Memory B cell (primary cell): ENCODE measurements at places on chromosomes 2 and 18.

- DNase-seq, result no peak
- peak overlapping the region; percentile 97 for H3K27ac ChIP-seq
- H3K4me3 ChIP-seq, result peak overlapping the region; percentile 99
- peaks cover 14% of the 10 kb centered on the region for H3K4me1 ChIP-seq
- H3K36me3 ChIP-seq, result peaks cover 2% of the 10 kb centered on the region
Observed at GRCh38 chr18:13138420-13139139, 80.0 kb upstream of the LDLRAD4 start.

DNA sequence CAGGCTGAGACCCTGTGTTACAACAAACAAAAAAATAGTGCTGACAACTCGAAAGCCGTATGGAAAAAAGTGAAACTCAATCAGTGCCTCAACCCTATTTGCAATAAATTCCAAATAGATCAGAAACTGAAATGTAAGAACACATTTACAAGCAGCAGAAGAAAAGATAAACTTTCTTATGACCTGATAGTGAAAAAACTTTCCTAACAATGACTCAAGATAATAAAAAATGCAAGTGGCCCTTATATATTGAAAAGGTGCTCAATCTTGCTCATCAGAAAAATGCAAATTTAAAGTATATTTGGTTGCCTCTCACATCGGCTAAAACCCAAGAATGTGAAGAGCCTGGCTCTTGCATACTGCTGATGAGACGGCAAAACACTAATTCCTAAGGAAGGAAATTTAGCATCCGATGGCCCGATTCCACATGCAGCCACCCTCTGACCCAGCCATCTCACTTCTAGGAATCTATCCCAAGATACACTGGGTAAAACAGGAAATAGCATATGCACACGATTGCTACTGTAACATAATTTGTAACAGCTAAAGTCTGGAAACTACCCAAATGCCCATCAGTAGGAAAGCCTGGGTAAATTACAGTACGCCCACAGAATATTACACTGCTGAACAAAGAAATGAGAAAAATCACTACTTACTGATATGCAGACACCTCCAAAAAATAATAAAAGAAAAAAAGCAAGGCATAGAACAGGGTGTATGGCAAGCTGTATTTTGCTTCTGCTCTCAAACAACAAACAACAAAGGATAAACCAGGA lies 56.8 kb downstream of the HDLBP start:
- H3K27me3 ChIP-seq, result no peaks in the 10 kb centered on the region
- H3K4me1 ChIP-seq, result no peaks in the 10 kb centered on the region

DNA sequence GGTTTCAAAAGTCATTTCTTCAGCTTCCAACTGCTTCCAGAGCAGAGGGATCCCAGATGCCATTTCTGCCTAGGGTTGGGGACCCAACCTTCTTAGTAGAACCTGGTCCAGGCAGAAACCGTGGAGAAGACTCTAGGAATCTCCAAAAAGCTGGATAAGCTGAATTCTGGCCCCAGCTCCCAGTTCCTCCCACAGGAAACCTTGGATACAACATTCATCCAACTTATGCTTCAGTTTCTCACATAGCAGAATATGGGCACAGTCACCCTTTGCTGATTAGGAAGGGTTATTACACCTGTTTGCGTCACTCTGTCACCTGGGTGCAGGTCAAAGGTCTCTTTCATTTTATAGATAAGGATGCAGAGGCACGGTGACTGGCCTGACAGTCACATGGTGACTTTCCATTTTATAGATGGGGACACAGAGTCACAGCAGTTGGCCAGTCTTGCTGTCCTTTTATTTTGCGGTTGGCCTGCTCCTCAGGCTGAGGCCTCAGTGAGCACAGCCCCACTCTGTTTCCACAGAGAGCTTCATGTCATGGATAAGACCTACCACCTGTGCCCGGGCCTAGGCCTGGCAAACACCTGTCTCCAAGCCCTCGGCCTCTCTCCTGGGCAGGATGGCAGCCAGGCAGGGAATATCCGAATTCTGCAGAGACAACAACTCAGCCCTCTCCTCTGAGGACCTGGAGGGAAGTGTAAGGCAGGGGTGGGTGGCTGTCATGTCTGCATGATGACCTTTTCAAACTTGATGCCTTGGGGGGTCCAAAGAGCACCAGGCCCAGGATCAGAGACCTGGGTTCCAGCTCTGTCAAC lies 148.8 kb downstream of the SMAD7 start:
- peaks cover 26% of the 10 kb centered on the region for H3K4me1 ChIP-seq
- no peak overlapping the region for H3K4me3 ChIP-seq
- H3K27ac ChIP-seq, result peak overlapping the region; percentile 25
- H3K27me3 ChIP-seq, result no peaks in the 10 kb centered on the region
- no peak for DNase-seq

- H3K27ac ChIP-seq, result no peak overlapping the region
- peaks cover 10% of the 10 kb centered on the region for H3K4me1 ChIP-seq
- no peaks in the 10 kb centered on the region for H3K36me3 ChIP-seq
- H3K4me3 ChIP-seq, result no peak overlapping the region
Observed at GRCh38 chr2:66576311-66576560, 141.3 kb downstream of the MEIS1 start.
